ENCODE measurements at places on chromosomes 1 and 21.

DNA sequence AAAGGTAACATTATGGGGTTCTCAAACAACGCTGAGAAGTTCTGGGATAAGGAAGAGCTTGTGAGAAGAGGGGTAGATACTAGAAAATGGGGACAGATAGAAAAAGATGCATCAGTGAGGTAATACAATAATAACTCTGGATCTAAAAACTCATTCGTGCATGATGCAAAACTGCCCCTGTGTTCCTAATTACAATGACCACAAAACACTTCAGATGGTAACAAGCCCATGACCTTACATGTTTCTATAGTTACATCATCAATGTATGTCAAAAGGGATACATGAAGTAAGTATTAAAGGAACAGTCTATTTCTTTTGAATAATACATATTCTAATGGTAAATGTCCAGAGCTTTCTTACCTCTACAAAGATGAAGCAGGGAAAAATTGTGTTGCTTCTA, 110.6 kb upstream of the PLPPR5 start:
- DNase-seq, result no peak

GRCh38 chr1:38561725-38562124, 297.8 kb downstream of the RRAGC start:
- no peak for DNase-seq

DNA sequence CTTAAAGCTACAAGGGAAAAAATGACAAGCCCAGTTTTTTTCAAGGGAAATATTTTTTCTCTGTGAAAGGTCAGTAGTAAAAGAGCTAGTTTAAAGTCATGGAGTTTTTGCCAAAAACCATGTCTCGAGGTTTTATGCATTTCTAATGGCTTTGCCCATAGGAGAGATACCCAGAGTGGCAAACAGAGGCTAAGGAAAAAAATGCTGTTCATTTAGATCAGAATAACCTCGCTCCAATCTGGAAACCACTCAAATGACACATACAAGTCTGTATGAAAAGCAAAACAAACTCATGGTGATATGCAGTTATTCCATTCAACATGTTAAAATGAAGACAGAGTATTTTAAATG, 36.9 kb upstream of the EDEM3 start:
- no peak for DNase-seq

DNA sequence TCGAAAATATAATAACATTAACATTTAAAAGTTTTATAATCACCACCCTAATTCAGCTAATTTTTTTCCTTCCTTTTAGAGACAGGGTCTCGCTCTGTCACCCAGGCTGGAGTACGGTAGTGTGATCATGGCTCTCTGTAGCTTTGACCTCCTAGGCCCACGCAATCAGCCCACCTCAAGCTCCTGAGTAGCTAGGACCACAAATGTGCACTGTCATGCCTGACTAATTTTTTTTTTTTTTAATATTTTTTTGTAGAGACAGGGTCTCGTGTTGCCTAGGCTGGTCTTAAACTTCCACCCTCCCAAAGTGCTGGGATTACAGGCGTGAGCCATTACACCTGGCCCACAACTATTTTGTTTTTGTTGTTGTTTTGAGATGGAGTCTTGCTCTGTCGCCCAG, 114.8 kb upstream of the BMP8A start:
- DNase-seq, result no peak

DNA sequence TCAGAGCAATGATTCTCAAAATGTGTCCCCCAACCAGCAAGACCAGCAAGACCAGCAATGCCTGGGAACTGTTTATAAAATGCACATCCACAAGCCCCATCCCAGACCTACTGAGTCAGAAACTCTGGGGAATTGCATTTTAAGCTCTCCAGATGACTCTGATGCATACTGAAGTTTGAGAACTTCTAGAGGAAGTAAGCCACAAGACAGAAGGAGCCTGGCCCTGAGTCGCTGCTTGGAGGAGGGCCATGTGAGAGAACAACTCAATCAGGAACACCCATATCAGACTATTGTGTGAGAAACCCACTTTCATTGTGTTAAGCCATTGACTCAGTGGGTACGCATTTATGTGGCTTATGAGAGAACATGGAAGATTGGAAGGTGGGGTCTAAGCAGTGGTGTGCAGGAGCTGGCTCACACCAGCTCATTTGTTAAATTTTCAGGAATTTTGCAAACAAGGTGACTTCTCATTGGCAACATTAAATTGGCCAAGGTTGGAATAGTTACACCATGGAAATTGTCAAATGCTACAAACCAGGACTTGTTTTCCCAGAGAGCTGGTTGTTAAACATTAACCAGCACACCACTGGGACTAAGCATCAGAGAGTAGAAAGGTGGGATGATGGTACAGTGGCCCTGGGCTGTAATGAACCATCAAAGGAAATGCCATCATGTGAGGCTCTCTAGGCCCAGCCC, 38.9 kb downstream of the ATP1A1 start:
- peak; percentile 64 for DNase-seq

GRCh38 chr1:241215203-241215602, 141.8 kb downstream of the RGS7 start:
- DNase-seq, result no peak

Data from suppressor macrophage (primary cell).